ENCODE measurements at places on chromosomes 5 and 9.

DNA sequence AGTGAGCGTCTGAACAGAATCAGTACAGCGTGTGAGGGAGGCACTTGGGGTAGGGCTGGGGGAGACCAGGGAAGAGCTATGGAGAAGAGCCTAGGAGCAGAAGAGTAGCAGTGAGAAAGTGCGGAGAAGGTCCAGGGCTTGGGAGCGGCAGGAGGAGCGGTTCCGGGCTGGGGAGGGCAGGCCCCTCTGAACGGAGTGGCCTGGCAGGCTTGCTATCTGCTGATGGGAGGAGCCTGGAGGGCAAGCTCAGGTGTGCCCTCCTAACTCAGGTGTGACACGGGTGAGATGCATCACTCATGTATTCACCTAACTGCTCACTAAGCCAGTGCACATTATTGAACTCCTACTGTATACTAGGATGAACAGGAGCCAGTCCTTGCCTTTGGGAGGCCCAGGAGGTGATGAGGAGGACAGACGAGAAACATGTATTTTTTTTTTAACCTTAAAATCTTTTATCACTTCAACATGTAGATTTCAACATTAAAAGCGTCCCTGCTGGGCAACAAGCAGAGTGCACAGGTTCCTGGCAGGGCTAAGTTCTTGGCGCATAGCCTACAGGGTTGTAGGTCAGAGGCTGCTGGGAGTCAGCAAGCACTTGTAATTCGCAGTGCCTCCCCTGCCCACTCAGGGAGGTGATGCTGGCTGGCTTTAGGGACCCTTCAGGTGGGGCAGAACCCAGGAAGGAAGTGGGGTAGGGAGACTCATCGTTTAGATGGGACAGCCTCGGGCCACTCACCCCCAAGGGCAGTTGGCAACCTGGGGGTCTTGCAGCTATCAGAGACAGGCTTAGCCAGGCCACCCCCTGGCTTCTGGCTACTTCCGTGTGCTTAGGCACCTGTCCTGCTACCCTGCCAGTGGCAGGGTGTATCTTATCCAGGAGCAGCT lies 55.5 kb downstream of the TMOD1 start:
- DNase-seq, result no peak

DNA sequence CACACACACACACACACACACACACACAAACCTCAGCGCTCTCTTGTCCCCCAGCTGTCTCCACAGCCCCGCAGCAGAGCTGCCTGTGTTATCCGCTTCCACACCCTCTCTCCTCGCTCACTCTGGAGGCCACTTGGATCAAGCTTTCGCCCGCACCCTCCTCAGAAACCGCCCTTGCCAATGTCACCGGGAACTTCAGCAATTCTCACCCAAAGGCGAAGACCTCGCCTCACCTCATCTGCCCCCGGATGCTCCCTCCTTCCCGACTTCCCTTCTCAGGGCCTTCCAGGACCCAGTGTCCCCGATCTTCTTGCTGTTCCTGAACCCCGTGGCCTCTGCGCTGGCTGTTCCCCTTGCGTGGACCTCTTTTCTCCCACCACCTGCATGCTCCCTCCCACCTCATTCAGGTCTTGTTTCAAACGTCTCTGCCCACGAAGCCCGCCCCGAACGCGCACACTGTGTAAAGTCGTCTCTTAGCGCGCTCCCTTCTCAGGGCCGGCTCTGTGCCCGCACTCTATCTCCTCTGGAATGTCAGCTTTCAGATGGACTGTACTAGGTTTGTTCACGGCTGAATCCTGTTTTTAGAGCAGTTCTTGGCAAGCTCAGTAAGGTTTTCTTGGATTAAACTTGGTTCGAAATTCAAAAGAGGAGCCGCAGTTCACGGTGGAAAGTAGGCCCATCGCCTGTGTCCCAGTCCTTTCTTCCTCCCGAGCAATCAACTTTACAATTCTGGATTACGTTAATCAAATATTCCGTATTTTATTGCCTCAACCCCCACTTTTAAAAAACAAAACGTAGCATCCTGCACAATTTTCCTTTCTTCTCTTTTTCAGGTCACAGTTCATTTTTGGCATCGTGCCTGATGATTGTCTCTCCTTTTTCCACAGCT lies 1.0 kb upstream of the TRIM7 start:
- DNase-seq, result no peak

GRCh38 chr9:113931140-113931539 lies 55.0 kb downstream of the ZNF618 start:
- DNase-seq, result no peak

DNA sequence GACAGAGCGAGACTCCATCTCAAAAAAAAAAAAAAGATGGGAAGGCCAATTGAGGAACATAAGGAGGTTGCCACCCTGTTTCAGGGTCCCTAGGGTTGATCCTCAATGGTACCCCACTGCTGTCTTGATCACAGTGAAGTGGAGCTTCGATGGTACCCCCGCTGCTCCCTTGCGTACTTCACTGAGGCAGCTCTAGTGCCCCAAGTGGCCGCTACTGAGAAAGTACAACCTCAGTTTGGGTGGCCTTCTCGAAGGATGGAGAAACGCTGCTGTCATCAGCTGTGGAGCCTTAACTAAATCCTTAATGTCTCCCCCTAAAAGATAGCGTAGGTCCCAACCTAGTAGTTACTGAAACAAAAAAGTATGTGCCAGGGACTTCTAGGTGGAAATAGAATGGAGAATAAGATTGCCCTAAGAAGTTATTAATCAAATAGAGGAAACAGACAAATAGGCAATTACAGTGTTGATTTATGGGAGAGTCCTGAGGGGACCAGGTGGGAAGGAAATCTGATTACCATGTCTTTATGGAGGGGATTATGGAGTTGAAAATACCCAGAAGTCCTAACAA lies 6.3 kb downstream of the TESK1 start:
- DNase-seq, result no peak

- DNase-seq, result peak; percentile 56
These were observed 16.0 kb upstream of the ZCCHC7 start for GRCh38 chr9:37104183-37104889.

GRCh38 chr5:135013947-135014570 lies 20.0 kb downstream of the PITX1 start:
- no peak for DNase-seq

- no peak for DNase-seq
These were observed 43.8 kb upstream of the ZNF300 start for GRCh38 chr5:150948539-150948938.

GRCh38 chr5:127216898-127217675 lies 73.5 kb upstream of the MEGF10 start:
- DNase-seq, result peak; percentile 94

DNA sequence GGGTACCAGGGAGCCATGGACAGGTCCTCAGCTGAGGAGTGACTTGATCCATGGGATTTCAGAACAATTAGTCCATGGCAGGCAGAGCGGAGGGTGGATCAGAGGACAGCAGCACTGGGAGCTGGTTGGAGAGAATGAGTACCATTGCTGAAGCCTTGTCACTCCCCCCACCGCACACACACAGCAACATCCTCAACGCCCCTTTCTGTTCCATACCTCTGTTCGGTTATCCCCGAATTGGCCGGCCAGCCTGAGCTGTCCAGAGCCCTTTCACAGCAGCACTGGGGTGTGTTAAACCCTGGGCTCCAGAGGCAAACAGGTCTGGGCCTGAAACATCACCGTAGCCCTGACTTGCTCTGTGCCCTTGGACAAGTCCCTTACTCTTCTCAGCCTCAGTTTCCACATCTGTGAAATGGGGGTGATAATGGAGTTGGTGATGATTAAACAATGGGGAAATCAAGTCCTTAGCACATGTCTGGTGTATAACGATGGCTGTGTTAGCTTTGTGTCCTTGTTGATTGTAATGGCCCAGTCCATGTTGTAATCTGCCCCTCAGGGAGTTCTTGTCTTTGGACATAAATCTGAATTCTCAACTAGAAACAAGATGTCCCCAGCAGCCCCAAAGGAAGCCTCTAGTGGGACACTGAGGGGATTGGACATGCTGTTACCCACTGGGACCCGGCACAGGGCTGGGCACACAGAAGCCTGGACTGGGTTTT lies 16.9 kb downstream of the GSN start:
- DNase-seq, result no peak

- no peak for DNase-seq
These were observed 72.5 kb upstream of the RXRA start for GRCh38 chr9:134253606-134254205.

GRCh38 chr5:150603491-150603890 lies 37.0 kb upstream of the SYNPO start:
- no peak for DNase-seq

DNA sequence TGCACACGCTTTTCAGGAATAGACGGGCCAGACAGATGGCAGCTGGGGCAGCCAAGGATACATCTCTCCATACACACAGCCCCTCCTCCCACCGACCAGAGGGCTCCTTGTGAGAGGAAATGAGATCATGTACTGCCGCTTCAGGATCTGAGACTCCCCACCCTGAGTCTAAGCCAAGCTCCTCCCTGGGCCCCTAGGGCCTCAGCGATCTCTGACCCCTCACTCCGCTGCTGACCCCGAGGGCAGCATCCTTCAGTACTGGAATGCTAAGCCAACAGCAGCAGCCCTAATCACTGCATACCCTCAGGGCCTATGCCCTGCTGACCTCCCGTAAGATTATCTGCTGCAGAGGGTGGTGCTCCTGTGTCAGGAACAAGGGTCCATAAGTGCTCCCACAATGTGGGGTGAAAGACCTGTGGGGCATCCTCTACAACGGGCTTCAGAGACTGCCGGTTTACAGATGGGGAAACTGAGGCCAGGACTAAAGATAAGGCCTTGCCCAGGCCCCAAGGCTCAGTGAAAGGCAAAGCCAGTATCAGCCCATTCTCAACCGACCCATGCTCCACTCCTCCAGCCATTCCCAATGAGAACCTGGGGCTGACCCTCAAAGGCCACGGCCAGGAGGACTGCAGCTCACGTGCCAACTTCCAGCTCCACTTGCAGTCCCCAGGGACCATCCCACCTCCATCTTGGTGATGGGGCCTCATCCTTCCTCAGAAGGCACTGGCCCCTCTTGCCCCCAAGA lies 37.5 kb downstream of the BICD2 start:
- DNase-seq, result peak; percentile 37

GRCh38 chr9:33163433-33164137 lies 3.6 kb downstream of the B4GALT1 start:
- peak; percentile 17 for DNase-seq

DNA sequence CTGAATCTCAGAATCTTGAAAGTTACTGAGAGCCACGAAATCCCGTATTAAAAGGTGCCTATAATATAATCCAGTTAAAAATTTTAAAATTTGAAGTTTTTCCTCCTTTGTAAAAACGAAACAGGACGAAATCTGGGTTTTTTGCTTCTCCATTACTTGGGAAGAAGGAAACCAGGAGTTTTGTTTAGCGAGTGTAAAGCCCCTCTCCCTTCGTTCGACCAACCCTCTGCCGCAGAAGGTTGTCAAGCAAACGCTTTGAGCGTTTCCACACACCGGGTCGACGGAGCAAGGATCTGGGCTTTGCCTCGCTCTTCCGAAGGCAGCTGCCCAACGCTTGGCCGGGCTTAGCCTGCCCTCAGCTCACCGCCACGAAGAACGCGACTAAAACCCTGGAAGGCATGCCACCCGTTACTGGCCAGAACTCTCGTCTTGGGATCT lies 1.6 kb upstream of the FOXE1 start:
- DNase-seq, result no peak

DNA sequence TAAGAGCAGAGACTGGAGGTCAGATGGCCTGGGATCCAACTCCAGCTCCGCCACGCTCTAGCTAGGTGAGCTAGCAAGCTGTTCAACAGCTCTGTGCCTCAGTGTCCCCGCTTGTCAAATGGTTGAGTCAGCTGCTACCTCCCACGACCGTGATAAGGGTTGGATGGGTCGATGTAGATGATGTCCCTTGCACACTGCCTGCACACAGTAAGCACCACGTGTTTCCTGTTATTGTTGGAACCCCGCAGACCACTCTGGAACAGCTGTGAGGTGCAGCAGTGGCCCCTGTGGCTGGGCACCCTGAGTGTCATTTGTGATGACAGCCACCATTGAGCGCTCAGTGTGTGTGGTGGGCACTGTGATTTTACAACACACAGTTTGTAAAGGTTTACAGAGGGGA lies 54.0 kb upstream of the CTSL start:
- no peak for DNase-seq

DNA sequence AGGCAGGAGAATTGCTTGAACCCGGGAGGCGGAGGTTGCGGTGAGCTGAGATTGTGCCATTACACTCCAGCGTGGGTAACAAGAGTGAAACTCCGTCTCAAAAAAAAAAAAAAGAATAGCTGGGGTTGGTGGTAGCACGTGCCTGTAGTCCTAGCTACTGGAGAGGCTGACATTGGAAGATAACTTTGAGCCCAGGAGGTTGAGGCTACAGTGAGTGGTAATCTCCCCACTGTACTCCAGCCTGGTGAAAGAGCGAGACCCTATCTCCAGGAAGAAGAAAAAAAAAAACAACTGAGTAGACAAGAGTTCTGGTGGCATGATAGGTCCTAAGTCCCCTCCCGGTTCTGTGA lies 26.3 kb downstream of the GOLGA2 start:
- DNase-seq, result no peak

GRCh38 chr9:89778100-89779090 lies 173.6 kb downstream of the GADD45G start:
- DNase-seq, result no peak

DNA sequence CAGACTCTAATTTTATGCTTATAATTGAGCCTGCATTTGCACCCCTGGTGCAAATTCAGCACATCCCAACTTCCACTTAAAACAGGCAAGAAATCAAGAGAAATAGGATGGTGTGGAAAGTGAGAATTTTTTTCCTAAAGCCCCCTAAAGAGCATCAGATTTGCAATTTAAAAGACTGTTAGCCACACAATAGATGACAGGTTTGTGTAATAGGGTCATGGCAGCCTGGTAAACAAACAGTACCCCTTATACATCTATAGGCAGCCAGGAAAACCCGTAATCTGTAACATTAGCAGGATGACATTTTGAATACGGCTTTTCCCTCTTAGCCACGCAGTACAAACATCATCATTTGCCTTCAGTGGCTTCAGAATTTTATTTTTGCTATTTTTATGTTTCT lies 17.2 kb downstream of the EBF1 start:
- no peak for DNase-seq

DNA sequence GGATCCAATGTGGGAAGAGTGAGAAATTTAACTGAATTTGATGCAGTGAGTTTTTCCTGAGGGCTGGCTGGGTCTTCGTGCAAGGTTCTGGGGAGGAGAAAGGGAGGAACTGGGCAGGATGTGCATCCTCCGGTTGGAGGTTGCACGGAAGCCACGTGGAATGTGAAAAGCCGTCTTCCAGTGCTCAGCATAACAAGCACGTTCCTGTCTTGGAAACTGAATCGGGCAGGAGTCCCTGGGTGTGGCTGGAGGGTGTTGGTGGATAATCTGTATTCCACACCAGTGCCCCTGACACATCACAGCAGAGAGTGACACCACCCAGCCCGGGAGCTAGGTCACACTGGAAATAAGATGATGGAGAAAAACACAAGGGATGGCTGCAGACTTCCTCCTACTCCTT lies 154.3 kb downstream of the C5orf15 start:
- DNase-seq, result no peak

Data from trophoblast cell (in vitro differentiated cells and primary cell).